ENCODE measurements at places on chromosomes 6 and 20. TPM values are rescaled to one million over a fixed set of nuclear protein-coding genes. Genes with fewer than 3 reads are reported as not detected.

The METTL24 gene
- total RNA-seq, result not detected

The GRIK2 gene
- 0.97 TPM for total RNA-seq

The ARMH2 gene
- total RNA-seq, result not detected

The B3GALT4 gene
- not detected for total RNA-seq

DNA sequence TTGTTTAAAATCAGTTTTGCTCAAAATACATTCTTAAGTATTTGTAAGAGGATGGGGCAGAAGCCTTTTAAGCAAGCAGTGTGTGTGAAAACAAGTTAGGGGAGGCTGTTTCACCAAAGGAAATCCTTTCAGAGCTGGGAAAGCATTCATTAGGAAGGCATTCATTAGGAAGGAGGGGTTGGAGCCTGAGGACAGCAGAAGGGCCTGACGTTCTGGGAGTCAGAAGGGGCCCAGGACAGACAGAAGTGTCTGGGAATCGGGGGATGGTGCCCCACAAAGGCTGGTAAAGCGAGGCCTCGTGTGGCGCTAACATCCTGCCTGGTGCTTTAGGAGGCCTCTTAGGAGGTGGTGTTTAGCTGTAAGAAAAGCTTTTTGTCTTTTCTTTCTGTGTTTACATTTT lies 80.6 kb upstream of the NXT1 start:
- H3K4me3 ChIP-seq, result peak overlapping the region; percentile 16
- H3K4me1 ChIP-seq, result peaks cover 63% of the 10 kb centered on the region
- no peaks in the 10 kb centered on the region for H3K27me3 ChIP-seq

The GJA10 gene
- not detected for total RNA-seq

DNA sequence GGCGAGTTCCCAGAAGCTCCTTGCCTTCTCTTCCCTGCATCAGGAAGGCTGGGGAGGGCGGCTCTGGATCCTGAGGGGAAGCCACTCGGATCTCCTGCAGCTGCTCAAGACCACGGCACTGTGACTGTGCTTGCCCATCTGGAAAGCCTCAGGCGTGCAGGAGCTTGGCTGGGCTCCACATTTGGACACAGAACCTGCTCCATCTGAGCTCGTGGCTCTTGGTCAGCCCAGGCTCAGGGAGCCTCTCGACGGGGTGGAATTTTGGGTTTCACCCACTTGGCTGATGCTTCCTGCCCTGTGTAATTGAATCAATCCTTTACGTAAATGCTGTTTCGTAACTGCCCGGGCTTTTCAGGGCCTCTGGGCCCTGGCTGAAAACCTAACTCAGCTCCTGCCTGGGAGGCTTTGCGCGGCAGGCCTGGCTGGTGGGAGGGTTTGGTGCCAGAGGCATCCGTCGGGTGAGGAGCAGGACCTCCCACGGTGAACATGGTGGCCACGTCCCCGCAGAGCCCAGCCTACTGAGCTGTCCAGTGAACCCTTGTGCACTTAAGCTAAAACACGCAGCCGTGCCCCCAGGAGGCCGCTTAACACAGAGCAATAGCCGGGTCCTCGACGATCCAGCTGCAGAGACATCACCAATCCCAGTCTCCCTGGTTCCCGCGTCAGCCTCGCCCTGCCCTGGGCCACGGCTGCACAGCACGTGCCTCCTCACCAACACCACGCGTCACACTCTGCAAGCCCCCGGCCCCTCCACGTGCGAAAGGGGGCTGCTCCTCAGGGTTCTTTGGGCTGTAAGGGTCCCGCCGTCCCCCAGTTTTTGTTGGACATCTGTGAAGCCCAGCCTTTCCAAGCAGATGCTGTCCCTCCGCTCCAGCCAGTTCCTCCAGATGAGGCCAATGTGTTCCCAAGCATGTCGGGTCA lies 241.0 kb downstream of the DLL1 start:
- no peak for DNase-seq
- no peaks in the 10 kb centered on the region for H3K36me3 ChIP-seq
- no peaks in the 10 kb centered on the region for H3K4me1 ChIP-seq
- H3K27me3 ChIP-seq, result no peaks in the 10 kb centered on the region
- no peak overlapping the region for H3K27ac ChIP-seq
